Left renal cortex interstitium (tissue), 4 donors: ENCODE measurements at places on chromosomes 3 and 15. TPM values are rescaled to one million over a fixed set of nuclear protein-coding genes. Genes with fewer than 3 reads are reported as not detected.

The TMEM207 gene
- 17.3 TPM for polyA plus RNA-seq

The SETD5 gene
- polyA plus RNA-seq, result 95.9 TPM

GRCh38 chr3:188090620-188091309 is 63.2 kb upstream of the LPP start:
- DNase-seq, result no peak

DNA sequence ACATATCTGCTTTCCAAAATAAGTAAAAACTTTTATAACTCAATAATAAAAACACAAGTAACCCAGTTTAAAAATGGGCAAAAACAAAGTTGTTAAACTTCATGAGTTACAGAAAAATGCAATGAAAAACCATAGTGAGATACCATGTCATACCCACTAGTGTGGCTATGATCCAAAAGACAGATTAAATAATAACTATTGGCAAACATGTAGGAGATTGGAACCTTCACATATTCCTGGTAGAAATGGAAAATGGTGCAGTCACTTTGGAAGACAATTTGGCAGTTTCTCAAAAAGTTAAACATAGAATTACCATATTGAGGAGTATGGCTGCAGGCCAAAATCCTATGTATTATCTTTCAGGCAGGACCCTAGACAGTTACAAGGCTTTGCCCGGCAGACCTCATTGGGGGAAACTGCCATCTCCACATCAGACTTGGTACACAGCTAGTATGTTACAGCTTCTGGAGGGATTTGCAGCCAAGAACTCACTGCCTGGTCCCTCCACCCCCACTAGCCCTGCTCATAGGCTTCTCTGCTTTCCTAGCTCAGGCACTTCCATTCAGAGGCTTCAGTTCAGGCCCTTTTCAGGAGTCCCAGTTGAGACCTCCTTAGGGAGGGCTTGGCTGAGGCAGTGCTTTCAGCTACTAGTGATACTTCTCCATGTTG is 147.8 kb downstream of the NEK10 start:
- DNase-seq, result no peak
